ENCODE measurements at places on chromosomes 4 and X.

GRCh38 chrX:109709129-109709631 lies 23.9 kb downstream of the ACSL4 start:
- DNase-seq, result no peak

- DNase-seq, result no peak
Measured at GRCh38 chr4:124745985-124746801, 33.7 kb upstream of the ANKRD50 start.

- DNase-seq, result no peak
Measured at GRCh38 chr4:184792950-184793555, 32.7 kb downstream of the ACSL1 start.

DNA sequence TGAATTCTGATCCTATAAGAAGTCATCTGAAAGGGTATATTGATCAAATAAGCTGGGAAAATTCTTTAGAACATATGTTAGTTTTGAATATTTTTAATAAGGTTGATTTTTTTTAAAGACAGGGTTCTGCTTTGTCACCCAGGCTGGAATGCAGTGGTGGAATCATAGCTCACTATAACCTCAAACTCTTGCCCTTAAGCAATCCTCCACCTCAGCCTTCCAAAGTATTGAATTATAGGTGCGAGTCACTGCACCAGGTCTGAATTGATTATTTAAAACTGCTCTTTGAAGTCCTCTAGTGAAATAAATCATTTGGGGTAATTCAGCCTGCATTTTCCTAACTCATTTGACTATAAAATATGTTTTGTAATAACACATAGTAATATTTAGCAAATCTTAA lies 812.3 kb downstream of the PDHA2 start:
- DNase-seq, result no peak

GRCh38 chr4:123405267-123405865 lies 8.8 kb downstream of the SPRY1 start:
- DNase-seq, result no peak

DNA sequence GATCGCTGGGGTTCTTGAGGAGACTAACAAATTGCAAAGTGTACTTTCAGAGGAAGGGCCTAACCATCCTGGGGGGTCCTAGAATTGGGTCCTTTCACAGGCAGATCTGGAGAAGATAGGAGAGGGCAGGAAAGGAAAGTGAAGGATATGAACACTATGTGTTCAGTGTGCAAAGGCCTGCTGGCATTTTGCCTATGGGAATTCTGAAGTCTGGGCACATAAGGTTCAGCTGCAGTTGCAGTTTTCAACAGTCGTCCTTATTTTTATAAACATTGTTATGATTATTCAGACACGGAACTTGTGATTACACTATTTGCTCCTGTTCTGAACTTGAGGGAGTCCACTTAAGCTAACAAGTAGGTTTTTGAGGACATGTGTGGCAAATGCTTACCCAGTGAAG lies 1.3 kb upstream of the SLC25A5 start:
- peak; percentile 24 for DNase-seq

DNA sequence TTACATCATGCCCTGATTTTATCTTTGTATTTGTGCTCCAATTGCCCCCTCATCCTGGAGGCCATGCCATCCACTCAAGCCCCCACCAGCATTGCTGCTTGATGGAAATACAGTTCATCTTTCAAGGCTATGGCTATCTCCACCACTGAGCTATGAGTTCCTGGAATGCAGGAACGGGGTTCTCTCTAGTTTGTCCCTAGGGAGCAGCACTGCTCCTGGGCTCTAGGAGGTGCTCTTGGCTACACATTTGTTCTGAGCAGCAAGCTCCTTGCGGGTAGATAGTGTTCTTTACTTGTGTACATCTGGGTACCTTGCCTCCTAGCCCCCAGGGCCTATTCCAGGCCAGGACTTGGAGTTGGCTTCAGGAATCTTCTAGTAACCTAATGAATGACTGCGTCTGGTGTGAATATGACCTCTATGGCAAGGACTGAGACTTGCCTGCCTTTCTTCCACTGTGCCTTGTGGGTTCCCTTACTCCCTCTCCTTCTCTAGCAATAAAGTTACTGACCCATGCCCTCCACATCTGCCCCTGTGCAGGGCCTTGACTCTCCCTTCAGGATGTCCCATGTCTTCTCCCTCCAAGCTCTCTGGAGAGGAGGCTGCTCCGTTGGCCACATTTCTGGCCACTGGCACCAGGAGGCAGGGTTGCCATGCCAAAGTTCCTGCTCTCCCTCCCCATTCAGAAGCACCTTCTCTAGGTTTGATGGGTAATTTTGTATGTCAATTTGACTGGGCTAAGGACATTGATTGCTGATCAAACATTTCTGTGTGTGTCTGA lies 7.6 kb downstream of the CITED1 start:
- peak; percentile 66 for DNase-seq

GRCh38 chr4:155972098-155972497 lies 18.4 kb upstream of the CTSO start:
- DNase-seq, result peak; percentile 59

DNA sequence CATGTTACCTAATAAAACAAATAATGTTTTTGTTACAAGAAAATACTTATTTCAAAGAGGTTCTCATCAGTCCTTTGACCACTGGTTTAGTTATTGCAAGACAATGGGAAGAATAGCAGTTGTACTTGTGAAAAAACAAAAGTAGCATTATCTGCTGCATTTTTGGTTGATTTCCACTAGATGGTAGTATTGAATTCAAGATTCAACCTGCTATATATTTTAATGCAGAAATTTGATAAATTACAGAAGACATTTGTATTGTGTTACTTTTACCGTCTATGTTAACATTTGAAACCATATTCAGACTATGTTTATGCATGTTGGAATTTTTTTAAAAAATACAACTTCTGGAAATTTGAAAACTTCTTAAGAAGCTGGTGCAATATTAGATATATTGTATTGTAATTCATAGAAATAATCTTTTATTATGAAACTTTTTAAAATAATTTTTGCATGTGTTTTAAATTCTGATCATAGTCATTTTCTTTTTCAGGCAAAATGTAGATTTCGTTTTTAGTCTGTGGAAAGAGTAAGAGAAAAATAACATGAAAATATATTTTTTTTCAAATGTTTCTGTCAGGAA lies 56.4 kb downstream of the SPCS3 start:
- DNase-seq, result no peak

GRCh38 chrX:40209951-40210617 lies 112.3 kb upstream of the BCOR start:
- DNase-seq, result no peak

DNA sequence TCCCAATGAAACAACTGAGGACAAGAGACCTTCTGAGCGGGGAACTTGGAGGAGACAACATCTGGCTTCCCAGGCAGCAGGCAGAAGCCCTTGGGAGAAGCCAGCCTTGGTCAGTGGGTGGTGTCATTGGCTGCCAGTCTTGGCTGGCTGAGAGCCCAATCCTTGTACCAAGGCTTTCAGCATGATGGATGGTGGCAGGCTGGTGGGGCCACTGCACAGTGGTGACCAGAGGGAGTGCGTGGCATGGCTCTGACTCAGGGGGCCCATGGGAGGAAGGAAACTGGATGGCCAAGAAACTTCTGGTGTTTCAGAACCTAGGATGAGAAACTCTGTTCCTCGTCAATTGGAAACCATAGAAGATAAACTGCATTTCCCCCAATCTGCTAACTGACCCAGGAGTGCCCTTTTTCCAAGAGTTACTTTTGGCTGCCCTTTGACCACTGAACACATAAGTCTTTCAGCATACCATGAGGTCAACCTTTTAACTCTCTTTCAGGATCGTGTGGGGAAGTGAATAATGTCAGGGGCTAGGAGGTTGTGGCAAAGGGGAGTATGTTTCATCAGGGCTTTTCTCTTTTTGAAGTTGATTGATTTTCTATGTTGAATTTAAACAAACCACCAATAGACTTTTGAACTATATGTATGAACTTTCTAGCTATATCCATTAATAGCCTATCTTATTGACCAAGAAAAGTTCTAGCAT lies 60.9 kb downstream of the SOWAHB start:
- no peak for DNase-seq

- DNase-seq, result no peak
Measured at GRCh38 chr4:38464328-38464727, 199.7 kb upstream of the KLF3 start.

- DNase-seq, result no peak
Measured at GRCh38 chr4:7642741-7643458, 208.2 kb upstream of the PSAPL1 start.

DNA sequence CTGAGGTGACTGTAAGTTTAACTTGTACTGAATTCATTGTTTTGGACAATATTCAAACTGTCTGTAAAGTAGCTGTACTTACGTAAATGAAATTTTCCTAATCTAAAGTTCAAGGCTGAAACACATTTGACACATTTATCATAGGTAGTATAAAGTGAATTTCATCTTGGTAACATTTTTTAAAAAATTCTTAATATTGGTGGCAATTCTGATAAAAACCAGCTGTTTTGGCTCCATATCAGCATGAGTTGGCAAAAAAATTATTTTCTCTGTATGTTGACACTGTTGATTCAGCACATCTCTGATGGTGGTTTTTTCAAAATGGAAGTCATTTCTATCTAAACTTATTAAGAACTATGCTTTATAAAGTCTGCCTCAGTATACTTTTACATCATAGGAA lies 30.9 kb downstream of the CXorf58 start:
- no peak for DNase-seq

GRCh38 chr4:139843641-139844040 lies 178.0 kb downstream of the MGST2 start:
- DNase-seq, result no peak

- DNase-seq, result no peak
Measured at GRCh38 chrX:97328853-97329390, 445.2 kb downstream of the RPA4 start.

GRCh38 chr4:15945516-15945915 lies 7.0 kb upstream of the FGFBP1 start:
- DNase-seq, result no peak

DNA sequence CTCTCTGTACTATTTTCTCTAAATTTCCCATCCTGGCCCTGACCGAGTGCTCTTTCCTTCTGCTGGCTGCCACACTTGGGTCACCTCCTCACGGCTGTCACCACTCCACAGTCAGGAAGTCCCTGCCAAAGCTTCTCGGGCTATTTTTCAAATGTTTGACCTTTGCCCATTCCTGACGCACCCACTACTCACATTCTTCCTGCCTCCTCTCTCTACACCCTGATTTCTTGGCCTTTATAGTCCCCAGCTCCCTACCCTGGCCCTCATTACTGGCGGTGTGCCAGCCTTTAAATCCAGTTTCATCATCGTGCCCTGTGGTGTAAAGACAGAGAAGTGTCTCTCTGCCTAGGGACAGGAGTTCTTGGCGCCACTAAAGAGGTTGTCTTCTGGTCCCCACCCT lies 46.4 kb upstream of the GATB start:
- no peak for DNase-seq

GRCh38 chr4:79798047-79798446 lies 275.0 kb downstream of the ANTXR2 start:
- DNase-seq, result no peak

DNA sequence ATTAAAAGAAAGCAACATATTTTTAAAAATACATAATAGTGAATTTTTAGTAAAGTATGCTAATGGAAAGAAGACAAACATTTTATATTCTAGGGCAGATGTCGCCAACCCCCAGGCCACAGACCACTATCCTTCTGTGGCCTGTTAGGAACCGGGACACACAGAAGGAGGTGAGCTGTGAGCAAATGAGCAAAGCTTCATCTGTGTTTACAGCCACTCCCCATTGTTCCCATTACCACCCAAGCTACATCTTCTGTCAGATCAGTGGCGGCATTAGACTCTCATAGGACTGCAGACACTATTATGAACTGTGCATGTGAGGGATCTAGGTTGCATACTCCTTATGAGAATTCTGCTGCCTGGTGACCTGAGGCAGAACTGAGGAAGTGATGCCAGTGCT lies 37.0 kb upstream of the FAT4 start:
- DNase-seq, result no peak

DNA sequence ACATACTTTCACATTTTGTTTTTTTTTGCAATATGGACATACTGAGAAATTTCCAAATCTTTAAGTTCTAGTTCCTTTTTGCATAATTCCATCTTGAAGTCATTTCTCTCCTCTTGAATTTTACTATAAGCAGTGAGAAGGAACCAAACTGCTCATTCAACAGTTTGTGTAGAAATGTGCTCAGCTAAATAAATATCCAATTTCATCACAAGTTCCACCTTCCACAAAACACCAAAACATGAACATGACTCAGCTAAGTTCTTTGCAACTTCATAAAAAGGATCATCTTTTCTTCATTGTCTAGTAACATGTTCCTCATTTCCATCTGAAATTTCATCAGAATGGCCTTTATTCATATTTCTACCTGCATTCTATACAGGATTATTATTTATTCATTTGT lies 77.3 kb upstream of the FGF13 start:
- no peak for DNase-seq

GRCh38 chrX:149392921-149393320 lies 112.2 kb downstream of the IDS start:
- DNase-seq, result no peak

- no peak for DNase-seq
Measured at GRCh38 chrX:136778916-136779315, 1.8 kb downstream of the ARHGEF6 start.

GRCh38 chr4:138405466-138405891 lies 163.3 kb upstream of the SLC7A11 start:
- no peak for DNase-seq

- no peak for DNase-seq
Measured at GRCh38 chr4:89939994-89940393, 45.3 kb downstream of the MMRN1 start.

DNA sequence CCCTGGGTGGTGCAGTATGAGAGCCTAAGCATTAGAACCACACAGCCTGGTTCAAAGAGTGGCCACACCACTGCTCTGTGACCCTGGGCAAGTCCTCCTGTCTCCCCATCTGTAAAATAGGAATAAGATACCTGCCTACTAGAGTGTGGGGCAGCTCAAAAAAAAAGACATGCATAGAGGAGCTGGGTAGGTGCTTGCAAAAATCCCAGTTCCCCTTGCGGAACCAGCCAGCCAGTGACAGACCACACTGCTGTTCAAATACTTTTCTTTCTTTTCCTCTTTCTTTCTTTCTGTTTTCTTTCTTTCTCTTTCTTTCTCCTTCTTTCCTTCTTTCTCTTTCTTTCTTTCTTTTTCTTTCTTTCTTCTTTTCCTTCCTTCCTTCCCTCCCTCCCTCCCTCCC lies 63.0 kb upstream of the TRIM2 start:
- no peak for DNase-seq

DNA sequence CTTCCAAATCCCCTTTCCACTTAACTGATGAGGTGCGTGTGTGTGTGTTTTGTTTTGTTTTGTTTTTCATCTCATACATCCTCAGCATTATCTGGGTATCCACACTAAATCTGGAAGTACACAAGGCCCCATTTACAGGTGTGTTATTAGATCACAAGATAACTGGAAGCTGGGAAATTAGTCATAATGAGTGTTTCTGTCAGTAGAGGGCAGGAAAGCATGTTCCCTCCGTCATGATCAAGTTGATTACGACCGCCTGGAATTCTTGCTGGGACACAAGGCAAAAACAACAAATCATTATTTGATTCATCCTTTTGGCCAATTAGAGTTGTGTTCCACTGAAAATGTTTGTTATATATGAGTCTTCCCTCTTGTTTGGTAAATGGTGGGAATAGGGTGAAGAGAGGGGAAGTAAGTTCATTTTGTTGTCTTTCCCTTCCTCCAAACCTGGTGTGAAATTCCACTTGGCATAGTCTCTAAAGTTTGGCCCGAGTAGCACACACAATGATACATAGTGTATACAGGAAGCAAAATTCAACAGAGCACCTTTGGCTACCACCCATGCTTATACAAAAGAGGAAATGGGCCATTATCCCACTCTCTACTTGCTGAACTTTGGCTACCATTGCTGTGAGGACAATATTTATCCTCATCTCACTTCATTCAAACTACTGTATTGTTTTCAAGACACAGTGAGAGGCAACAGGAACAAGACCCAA lies 33.3 kb upstream of the TLL1 start:
- DNase-seq, result no peak
